ENCODE measurements at places on chromosomes 6 and 20.

DNA sequence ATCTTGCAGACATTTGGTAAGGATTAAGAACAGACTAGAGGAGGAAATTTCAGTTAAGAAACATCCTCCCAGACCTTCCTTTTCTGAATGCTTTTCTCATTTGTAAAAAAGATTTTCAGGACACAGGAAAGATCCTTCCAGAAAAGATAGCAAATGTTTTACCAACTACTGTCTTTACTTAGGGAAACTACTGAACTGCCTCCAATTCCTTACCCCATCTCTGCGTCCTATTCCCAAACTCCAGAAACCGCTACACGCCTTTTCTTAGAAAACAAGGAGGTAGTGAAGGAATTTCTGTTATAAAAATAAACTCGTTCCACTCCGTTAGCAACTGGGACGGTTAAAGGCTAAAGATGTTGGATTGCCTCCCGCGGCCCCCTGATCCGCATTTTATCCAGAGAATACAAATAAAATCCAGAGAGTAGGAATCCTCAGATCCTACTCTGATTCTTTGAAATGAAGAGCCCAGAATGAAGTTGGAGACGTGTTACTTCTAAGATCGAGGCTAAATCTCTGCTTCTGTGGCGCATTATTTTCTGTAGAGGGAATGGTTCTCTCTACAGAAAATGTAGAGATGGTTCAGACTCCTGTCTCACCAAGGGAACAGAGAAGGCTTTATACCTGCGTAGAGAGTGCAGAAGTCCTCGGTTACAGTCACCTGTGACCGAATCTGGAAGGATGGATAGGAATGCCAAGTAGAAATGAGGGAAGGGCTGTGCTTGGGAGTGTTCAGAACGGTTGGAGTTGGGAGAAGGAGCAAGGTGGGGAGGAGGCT is 133.0 kb downstream of the GPX5 start:
- DNase-seq, result no peak

DNA sequence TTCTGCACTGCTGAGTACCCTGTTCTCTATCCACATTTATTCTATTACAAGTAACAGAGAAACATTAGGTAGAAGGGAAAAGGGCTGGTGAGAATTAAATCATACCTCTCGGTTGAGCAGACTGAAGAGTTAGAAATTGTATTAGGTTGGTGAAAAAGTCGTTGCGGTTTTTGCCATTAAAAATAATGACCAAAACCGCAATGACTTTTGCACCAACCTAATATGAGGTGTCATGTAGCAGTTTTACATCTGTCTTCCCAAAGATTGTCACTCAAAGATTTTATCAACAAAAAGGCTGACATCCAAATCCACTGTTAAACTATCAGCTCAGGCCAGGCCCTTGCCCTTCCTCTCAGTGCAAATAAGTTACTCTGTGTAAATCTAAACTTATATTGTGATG is 28.3 kb upstream of the GRIK2 start:
- DNase-seq, result no peak

DNA sequence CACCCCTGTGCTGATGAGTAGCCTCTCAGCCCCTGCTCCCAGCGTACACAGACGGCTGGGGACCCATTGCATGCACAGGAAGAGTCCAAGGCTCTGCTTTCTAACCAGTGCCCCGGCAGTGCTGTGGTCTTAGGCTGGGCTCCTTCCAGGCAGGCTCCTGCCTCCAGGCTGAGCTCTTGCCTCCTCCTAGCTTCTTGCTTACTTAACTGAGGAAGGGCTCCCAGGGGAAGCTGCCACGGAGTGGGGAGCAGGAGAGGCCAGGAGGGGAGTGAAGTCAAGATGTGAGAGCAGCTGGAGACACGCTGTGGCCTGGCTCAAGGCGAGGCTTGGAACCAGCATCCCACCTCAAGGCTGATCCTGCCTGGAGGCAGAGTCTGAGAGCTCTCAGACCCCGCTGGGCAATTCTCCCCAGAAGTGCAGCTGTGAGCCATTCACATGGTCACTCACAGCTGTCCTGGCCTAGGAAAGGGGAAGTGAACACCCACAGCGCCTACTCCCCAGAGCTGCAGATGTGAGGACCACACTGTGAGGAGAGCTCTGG is 141.0 kb downstream of the TBXT start:
- no peak for DNase-seq

DNA sequence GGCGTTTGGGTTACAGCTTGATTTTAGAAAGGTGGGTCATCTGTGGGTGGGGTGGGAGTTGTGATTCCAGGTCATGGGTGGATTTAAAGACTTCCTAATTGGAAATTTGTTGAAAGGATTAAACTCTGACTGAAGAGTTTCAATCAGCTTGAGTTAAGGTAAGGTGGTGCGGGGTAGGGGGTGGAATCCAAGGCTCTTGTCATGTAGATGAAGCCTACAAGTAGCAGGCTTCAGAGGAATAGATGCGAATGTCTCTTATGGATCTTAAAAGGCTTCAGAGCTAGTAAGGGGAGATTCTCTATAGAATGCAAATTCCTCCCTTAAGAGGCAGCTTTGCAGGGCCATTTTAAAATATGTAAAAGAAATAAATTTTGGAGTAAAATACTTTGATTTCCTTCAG is 645.3 kb downstream of the FRK start:
- DNase-seq, result no peak

- DNase-seq, result no peak
Measured at GRCh38 chr6:55319961-55320695, 7.1 kb upstream of the GFRAL start.

DNA sequence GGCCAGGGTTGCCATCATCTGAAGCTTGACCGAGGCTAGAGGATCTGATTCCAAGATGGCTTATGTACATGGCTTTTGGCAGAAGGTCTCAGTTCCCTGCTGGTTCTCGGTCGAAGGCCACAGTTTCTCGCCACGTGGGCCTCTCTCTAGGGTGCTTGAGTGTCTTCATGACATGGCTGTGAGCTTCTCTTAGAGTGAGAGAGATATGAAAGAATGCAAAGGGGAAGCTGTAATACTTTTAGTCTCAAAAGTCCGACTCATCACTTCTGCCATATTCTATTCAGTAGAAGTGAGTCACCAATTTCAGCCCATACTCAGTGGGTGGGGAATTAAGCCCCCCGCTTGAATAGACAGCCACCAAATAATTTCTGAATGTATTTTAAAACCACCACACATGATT is 94.2 kb downstream of the UTRN start:
- no peak for DNase-seq

- no peak for DNase-seq
Measured at GRCh38 chr6:111231090-111231459, 143.8 kb downstream of the SLC16A10 start.

- DNase-seq, result no peak
Measured at GRCh38 chr6:167956491-167956890, 41.0 kb upstream of the KIF25 start.

GRCh38 chr20:35248641-35249475 is 22.4 kb downstream of the MMP24 start:
- DNase-seq, result no peak

DNA sequence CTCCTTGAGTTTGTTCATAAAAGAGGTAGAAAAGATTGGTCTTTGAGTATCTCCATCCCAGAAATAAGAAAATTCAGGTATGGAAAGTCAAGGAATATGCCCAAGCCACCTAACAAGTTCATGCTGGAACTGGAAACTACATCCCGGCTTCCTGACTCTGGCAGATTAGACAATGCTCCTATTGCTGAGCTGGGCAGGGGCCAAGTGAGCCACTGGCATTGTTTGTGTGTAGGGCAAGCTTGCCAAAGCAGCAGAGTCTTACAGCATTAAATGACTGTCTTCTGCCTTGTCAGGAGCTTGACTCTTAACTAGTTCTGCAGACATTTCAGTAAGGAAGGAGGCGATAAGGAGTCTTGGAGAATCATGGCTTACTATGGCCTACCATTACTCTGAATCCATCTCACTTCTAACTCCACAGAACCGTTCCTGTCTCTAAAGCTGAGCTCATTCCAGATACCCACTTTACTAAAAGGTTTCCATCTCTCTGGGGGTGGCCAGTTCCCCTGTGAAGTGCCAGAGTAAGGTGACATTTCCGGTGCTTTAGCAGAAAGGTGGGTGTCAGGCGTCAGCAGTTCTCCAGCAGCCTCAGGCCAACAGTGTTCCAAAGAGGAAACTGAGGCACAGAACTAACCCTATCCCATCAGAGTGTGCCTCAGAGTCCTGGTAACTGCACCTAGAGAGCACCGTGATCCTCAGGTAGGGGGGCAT is 30.1 kb downstream of the PRDM1 start:
- no peak for DNase-seq

- peak; percentile 76 for DNase-seq
Measured at GRCh38 chr20:58330687-58331086, 21.2 kb downstream of the RAB22A start.

DNA sequence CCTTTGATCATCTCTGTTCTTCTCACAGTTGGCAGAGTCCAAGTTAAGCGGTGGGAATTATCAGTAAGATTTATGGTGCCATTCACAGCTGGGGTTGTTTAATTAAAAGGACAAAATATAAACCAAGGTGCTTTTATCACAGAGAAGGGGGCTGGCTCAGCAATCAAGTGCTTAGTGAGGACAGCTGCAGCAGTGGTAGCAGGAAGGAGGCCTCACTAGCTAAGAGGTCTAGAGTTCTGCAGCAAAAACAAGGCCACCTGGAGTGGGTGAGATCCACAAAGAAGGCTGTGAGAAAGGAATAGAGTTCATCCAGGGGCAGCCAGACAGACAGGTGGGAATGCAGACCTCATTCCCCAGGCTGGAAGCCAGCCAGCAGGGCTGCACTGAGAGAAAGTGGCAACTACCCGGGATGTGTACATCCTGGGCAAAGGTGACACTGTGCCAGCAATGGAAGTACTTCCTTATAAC is 37.1 kb downstream of the PIGU start:
- DNase-seq, result no peak

- no peak for DNase-seq
Measured at GRCh38 chr20:59159493-59160376, 3.9 kb upstream of the ZNF831 start.

DNA sequence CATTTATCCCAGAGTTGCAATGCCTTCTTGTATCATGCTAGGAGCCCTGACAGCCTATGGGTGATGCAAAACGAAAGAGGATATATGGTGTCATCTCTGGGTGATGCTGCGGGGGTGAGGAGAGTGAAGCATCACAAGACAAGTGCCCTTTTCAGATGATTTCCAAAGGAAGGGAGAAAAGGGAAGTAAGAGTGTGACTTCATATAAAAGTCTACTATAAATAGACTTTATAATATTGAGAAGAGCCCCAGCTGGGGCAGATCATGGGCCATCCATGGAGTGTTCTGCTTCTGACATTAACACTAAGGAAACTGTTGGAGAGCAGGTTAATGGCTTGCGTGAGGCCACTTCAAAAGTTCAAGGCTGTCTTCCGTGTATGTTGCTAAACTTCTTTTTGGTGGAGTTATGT is 4.4 kb downstream of the CD83 start:
- no peak for DNase-seq

- DNase-seq, result no peak
Measured at GRCh38 chr6:42013134-42013516, 37.2 kb upstream of the TAF8 start.

- DNase-seq, result no peak
Measured at GRCh38 chr6:114707081-114707620, 364.3 kb upstream of the HS3ST5 start.

GRCh38 chr20:61411743-61412142 is 159.7 kb downstream of the CDH4 start:
- no peak for DNase-seq

- no peak for DNase-seq
Measured at GRCh38 chr6:152054441-152054840, 247.0 kb downstream of the ESR1 start.

- no peak for DNase-seq
Measured at GRCh38 chr6:1572892-1573291, 36.8 kb upstream of the FOXC1 start.

GRCh38 chr20:34089655-34090345 is 22.2 kb downstream of the EIF2S2 start:
- DNase-seq, result no peak

DNA sequence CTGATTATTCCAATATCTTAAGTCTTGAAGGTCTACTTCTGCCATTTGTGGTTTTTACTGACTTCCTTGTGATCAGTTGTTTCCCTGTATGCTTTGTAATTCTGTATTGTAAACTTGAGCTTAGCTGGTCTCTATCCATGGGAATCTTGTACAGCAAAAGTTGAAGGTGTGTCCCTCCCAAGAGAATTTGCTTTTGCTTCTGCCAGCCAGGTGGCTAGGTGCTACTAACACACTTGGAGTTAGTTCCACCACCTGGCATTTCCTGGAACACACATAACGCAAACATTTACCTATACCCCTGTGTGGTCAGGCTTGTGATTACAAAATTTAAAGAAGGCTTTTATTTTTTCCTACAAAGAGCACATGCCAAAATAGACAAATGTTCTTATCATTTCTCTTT is 141.2 kb downstream of the GRM4 start:
- DNase-seq, result no peak

DNA sequence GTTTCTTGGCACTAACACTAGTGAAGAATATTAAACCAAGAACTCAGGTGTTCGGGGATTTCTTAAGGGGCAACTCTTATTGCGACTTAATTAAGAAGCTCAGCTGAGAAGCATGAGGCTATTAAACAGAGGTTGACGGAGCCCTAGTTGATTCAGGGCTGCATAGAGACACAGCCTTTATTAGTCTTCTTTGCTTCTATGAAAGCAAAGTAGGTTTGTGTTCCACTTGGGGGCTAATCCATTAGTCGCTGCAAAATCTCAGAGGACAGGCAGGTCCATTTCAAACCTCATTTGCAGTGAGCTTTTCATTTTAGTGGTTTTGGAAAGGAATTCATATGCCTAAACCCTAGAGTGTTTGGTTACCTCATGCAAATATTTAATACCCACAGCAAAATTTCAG is 506.6 kb upstream of the SULF2 start:
- DNase-seq, result no peak

DNA sequence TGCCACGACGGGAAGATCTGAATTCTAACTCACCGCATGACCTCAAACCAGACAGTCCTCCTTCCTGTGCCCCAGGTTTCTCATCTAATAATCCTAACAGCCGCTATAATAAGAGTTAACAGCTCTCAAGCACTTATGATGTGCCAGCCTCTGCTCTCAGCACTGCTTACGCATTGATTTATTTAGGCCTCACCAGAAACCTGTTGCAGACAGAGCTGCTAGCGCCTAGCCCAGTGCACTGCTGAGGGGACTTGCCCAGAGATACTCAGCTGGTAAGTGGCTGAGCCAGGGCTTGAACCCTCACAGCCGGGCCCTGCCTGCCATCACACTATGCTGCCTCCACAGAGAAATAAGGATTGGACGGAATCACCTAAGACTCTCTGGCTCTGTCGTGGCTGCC is 37.7 kb downstream of the GRM4 start:
- no peak for DNase-seq

GRCh38 chr6:3965071-3965718 is 113.7 kb downstream of the FAM217A start:
- no peak for DNase-seq

DNA sequence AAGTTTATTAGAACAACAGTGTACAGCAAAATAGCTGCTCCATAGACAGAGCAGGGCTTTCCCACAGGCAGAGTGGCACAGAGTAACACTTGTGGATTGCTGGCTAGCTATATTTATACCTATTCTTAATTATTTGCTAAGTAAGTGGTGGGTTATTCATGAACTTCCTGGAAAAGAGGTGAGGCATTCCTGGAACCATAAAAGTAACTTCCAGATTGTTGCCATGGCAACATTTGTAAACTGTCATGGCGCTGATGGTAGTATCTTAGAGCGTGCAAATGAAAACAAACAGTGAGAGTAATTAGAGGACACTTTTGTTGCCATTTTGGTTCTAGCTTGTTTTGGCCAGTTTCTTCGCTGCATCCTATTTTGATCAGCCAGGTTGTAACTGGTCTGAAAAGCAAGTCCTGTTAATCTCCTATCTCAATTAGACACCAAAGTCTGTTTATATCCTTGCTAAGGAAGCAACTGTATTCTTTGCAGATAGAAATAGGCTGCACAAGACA is 23.9 kb downstream of the DEFB114 start:
- no peak for DNase-seq
